D721Med (cell line): ENCODE measurements at places on chromosomes 3 and 15.

DNA sequence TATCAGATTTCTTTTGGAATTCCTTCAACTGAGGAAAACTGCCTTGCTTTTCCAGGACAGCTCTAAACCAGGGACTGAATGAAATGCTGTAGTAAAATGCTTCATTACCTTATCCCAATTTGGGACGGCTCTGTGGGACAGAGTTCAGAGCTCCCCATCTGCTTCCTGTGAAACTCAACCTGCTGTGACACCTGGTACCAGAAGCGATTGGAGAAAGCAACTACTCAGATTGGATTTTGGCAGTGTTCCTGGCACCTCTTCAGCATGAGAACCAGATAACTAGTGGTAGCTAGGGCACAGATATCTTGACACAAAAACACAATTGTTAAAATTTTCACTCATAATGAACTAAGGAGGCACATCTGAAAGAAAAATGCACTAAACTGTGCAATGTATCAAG is 539.1 kb downstream of the SI start:
- DNase-seq: no peak

GRCh38 chr15:84894736-84895425 is 10.4 kb downstream of the SLC28A1 start:
- no peak for DNase-seq

GRCh38 chr3:36893137-36893557 is 51.7 kb downstream of the TRANK1 start:
- no peak for DNase-seq

DNA sequence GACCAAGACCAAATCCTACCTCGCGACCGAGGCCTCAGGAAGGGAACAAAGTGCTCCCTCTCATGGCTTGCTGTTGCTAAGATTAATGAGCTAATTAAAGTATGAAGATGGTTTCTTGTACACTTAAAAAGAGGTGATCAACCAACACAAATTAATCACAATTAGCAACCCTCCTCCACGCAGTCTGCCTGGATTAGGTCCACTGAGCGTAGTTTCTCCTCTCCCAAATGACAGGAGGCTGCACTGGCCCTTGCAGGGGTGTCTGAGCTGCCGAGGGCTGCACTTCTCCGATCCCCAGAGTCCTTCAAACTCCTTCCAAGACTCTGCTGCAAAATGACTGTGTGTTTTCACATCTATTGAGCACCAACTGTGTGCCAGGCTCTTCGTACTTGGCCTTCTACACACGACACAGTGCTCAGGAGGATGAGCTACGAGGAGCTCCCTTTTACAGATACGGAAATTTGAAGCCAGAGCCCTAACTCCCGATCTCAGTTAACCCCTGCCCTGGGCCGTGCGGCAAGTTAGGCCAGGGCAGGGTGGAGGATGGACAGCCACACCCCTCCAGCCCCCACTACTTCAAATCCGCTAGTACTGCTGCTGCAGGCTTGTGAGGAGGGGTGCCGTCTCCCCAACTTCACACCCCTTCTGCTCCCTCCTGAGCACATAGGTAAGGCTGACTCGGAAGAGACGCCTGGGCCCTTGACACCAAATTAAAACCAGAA is 101.0 kb upstream of the LINGO1 start:
- no peak for DNase-seq

GRCh38 chr15:29849218-29849617 is 26.9 kb upstream of the TJP1 start:
- no peak for DNase-seq

- no peak for DNase-seq
Measured at GRCh38 chr3:154552338-154552737, 122.3 kb upstream of the GPR149 start.

DNA sequence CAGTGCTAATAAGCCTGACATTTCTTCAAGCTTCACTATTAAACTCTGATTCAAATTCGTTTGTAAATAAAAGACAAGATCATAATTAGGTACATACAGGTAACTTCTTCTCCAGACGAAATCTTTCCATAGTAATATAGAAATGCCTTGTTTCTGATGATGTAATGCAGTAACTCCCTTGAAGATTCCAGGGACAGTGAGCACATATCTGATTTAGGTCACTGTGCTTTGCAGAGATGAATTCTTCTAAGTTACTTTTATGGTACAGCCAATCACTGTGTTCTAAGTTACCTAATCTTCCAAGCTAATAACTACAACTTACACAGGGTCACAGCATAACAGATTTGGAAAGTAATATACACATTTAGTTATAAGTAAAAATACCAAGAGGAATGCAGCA is 27.6 kb downstream of the SLC4A7 start:
- no peak for DNase-seq
